ENCODE measurements at places on chromosomes 1 and 21.

DNA sequence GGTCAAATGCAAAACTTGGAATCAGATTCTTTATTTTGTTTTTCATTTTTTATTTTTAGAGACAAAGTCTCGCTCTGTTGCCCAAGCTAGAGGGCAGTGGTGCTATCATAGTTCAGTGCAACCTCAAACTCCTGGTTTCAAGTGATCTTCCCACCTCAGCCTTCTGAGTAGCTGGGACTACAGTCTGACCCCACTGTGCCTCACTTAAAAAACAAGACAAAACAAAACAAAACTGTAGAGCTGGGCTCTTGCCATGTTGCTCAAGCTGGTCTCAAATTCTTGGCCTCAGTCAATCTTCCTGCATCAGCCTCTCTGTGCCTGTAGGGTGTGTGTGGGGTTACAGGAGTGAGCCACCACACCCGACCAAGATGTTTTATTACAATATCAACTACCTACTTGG lies 396.0 kb upstream of the USP24 start:
- no peak for DNase-seq

- DNase-seq: no peak
Measured at GRCh38 chr1:180937624-180938225, 25.0 kb downstream of the KIAA1614 start.

DNA sequence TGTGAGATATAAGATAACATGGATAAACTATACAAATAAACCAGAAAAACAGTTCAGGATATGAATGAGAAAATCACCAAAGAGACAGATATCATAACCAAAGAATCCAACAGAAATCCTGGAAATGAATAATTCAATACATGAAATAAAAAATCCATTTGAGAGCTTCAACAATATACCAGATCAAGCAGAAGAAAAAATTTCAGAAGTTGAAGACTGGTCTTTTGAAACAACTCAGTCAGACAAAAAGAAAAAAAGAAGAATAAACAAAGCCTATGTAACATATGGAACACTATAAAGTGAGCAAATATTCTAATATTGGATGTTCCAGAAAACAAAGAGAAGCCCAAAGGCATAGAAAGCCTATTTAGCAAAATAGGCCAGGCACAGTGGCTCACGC lies 5.2 kb upstream of the KRTAP12-2 start:
- no peak for DNase-seq

GRCh38 chr1:9629445-9630201 lies 21.9 kb upstream of the PIK3CD start:
- DNase-seq: no peak

- no peak for DNase-seq
Measured at GRCh38 chr1:85865213-85865612, 157.0 kb upstream of the ZNHIT6 start.

DNA sequence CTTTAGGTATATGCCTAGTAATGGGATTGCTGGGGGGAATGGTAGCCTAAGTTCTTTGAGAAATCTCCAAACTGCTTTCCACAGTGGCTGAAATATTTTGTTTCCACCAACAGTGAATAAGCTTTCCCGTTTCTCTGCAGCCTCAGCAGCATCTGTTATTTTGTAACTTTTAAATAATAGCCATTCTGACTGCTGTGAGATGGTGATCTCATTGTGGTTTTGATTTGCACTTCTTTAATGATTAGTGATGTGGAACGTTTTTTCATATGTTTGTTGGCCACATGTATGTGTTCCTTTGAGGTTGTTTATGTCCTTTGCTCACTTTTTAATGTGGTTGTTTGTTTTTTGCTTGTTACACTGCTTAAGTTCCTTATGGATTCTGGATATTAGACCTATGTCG lies 237.4 kb downstream of the CENPF start:
- no peak for DNase-seq

- no peak for DNase-seq
Measured at GRCh38 chr1:18633422-18634155, 2.9 kb downstream of the PAX7 start.

GRCh38 chr1:15519625-15520024 lies 4.4 kb downstream of the CASP9 start:
- DNase-seq: no peak

GRCh38 chr1:231194476-231194842 lies 32.6 kb downstream of the TRIM67 start:
- DNase-seq: no peak

DNA sequence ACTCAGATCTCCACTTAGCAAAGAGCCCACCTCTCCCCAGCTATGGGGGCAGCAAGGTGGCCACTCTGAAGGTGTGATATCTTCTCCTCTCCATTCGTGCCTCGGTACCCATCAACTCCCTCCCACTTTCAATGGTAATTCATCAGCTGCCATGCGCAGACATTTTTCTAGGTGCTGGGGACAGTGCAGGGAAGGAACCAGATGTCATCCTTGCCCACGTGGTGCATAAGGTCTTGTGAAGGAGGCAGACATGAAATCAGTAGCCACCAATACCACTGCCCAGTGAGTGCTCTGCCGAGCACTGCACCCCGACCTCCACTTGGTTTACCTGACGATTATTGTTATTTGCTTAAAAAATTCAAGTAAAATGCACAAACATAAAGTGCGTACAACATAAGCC lies 76.3 kb upstream of the CSF3R start:
- DNase-seq: no peak

DNA sequence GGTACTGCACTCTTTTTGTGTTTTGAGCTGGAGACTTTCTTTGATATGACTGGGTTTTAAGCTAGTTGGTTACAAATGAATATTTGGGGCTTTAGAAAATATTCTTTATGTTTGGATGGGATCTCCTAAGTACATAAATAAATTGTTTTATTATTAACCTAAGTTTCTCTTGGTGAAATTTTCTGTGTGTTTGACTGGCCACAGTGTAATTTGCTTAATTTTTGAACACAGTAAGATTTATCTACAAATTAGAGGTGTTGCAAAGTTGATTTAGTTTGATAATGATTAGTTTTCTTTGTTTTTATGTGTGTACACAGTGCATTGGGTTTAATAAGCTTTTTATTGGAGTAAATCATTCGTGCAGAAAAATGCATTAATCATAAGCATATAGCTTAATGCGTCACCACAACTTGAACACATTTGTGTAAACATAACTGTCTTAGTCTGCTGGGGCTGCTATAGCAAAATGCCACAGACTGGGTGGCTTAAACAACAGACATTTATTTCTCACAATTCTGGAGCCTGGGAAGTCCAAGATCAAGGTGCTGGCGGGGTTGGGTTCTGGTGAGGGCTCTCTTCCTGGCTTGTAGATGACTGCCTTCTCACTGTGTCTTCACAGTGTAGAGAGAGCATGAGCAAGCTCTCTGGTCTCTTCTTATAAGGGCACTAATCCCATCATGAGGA lies 17.4 kb upstream of the SLC6A9 start:
- DNase-seq: no peak

DNA sequence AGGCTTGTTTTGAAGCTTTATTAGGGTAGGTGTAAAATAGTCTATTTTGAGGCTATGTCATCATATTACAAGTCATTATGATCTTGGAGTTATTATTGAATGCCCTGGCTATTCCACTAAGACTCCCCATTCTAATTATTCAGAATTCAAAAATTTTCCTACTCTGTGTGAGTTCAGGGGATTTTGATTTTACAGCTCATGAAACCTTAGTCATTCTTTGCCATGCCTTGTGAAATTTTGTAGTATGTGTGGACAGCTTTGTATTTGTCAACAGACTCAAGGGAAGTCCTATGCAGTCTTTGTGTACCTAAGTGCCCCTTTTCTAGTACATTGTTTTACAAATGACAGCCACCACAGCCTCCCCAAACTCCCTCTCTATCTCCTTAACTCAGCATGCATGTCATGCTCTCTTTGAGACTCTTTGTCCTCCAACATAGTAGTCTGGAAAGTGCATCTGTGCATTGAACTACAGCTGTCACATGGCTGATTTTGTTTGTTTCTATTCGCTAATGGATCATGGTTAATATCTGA lies 28.0 kb downstream of the CD1D start:
- no peak for DNase-seq
